ENCODE measurements at places on chromosomes 12 and 14. TPM values are rescaled to one million over a fixed set of nuclear protein-coding genes. Genes with fewer than 3 reads are reported as not detected.

PIANP gene
- 0.33 TPM for total RNA-seq

RDH12 gene
- total RNA-seq = not detected

GYS2 gene
- 0.15 TPM for total RNA-seq

DNA sequence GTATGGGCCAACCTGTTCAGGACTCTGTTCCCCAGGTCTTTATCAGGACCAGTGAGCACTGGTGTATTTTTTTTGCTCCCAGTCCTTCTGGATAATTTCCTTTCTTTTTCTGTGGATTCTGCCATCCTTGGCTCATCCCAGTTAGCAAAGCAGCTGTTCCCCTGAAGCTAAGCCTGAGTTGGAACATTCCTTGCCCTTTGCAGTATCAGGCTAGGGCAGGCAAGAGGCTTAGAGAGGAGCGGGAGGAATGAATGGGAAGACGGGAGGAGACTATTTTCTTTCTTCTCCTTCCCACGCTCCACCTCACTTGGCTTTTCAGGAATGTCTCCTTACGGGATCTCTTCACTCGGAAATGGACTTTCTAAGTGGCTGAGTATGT, 29.2 kb downstream of the ERG28 start:
- H3K27ac ChIP-seq = no peak overlapping the region
- H3K4me1 ChIP-seq = peaks cover 2% of the 10 kb centered on the region
- no peaks in the 10 kb centered on the region for H3K36me3 ChIP-seq
- no peak overlapping the region for H3K4me3 ChIP-seq

GRCh38 chr12:45327823-45328383, 112.0 kb downstream of the ANO6 start:
- no peaks in the 10 kb centered on the region for H3K27me3 ChIP-seq
- DNase-seq = no peak
- H3K36me3 ChIP-seq = no peaks in the 10 kb centered on the region
- no peaks in the 10 kb centered on the region for H3K4me1 ChIP-seq
- no peak overlapping the region for H3K27ac ChIP-seq
- no peak overlapping the region for H3K4me3 ChIP-seq

DNA sequence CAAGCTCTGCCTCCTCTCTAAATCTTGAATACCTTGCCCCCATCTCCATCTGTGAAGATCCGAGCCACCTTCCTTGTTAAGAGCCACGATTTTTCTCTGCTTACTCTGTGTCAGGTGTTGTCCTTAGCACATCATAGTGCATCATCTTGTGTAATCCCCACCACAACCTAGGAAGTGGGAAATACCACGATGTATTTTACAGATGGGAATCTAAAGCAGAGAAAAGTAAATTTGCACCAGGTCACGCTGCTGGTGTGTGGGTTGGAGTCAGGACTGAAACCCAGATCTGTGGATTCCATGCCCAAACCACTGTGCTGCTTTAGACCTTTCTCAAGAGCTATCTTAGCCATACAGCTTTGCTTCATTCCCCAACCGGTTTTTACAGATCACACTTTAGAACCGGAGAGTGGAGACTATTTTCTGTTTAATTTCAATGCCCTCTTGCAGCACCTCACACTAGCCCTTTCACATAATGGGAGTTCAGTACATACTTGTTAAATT, 94.6 kb downstream of the PPM1A start:
- no peak overlapping the region for H3K4me3 ChIP-seq
- DNase-seq = no peak
- H3K36me3 ChIP-seq = no peaks in the 10 kb centered on the region
- no peaks in the 10 kb centered on the region for H3K4me1 ChIP-seq
- no peaks in the 10 kb centered on the region for H3K27me3 ChIP-seq

DNA sequence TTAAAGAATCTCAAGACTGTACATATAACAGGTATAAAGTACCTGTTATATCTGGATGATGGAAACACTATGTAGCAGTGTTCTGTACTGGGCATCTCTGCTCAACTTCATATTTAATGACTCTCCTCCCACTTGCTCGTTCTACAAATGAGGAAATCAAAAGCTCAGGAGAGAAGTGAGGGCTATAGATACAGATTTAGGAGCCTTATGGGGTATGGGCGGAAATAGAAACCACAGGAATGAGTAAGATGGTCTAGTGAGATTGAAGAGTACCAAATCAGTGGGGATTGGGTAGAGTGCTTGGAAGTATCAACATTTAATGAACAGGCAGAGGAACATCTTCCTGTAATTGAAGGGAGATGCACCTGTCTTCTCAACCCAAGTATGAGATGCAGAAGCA, 23.8 kb upstream of the POLR3B start:
- no peaks in the 10 kb centered on the region for H3K4me1 ChIP-seq
- no peaks in the 10 kb centered on the region for H3K36me3 ChIP-seq

DNA sequence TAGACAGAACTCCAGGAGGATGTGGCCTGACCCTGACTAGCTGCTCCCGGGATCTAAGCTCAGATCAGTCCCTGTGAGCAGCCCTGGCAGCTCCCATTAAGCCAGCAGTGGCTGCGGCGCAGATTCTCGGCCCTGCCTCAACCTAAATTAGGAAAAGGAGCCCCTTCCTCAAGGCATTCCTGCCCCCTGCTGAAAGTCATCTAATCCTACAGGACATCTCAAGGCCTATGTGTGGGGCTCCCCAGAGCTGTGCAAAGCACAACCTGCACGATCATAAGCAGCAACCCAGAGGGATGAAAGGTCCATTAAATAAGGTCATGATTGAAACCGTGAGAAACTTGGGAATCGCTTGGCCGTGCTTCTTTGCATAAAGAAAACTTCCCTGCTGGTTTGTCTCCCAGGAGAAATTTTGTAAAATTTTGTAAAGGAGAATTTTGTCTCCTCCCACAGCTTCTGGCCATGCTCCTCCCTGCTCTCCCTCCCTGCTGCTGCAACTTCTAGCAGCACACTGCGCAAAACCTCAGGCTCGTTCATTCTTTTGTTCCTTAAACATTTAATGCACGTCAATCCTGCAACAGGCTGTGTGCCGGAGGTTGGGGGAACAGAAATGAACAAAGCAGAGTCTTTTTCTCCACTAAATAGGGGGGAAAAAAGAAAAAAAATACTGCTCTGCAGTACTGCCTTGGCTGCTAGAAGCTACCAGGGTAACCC, 96.6 kb upstream of the SLC35F4 start:
- H3K36me3 ChIP-seq = no peaks in the 10 kb centered on the region
- DNase-seq = no peak
- H3K27ac ChIP-seq = no peak overlapping the region
- H3K4me1 ChIP-seq = no peaks in the 10 kb centered on the region
- no peak overlapping the region for H3K4me3 ChIP-seq

Measured in breast epithelium (tissue), 4 donors.